ENCODE measurements at places on chromosomes 13 and 19.

DNA sequence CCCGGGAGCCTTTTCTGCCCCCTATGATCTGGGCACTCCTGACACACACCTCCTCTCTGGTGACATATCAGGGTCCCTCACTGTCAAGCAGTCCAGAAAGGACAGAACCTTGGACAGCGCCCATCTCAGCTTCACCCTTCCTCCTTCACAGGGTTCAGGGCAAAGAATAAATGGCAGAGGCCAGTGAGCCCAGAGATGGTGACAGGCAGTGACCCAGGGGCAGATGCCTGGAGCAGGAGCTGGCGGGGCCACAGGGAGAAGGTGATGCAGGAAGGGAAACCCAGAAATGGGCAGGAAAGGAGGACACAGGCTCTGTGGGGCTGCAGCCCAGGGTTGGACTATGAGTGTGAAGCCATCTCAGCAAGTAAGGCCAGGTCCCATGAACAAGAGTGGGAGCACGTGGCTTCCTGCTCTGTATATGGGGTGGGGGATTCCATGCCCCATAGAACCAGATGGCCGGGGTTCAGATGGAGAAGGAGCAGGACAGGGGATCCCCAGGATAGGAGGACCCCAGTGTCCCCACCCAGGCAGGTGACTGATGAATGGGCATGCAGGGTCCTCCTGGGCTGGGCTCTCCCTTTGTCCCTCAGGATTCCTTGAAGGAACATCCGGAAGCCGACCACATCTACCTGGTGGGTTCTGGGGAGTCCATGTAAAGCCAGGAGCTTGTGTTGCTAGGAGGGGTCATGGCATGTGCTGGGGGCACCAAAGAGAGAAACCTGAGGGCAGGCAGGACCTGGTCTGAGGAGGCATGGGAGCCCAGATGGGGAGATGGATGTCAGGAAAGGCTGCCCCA, 8.5 kb upstream of the CEACAM7 start:
- DNase-seq, result no peak

- DNase-seq, result no peak
These were observed 899.3 kb downstream of the UQCRFS1 start for GRCh38 chr19:28313633-28314032.

DNA sequence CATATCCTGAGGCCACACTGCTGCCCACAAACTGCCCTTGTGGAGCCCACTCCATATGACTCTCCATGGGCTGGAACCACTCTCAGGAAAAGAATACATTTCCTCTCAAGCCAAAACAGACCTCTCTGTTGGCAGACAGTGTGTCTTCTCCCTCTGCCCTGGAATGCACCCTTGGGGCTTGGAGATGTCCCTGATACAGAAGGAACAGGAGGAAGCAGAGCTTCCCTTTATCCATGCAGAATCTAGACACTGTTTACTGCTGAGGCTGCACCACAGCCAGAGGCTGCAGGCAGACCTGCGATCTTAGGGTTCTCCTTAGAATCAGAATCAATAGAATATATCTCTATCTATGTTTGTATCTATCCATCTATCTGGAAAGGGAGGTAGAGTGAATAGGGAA, 26.8 kb upstream of the CYP4F8 start:
- DNase-seq, result no peak

GRCh38 chr19:34475026-34475974, 6.3 kb upstream of the WTIP start:
- DNase-seq, result no peak

DNA sequence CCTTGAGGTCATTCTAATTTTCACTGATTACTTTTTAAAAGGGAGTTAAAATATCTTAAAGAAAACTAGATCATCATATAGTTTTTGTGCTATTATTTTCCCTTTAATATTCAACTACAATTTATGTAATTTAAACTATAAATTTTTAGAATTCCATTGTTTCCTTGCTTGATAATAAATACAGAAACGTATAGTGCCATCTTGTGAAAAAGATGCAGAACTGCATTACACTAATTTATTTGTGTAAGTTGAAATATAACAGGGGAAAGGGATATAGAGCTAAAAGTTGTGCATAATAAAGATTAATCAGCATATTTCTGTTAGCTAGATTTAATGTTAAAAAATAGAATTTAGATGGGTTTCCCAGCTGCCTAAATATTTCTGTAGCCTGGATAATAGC, 61.5 kb upstream of the TDRD3 start:
- no peak for DNase-seq
